Calu3 (cell line): ENCODE measurements at places on chromosomes 6 and 20. TPM values are rescaled to one million over a fixed set of nuclear protein-coding genes. Genes with fewer than 3 reads are reported as not detected.

Gene UQCC2
- total RNA-seq: 142 and 145 TPM in 2 replicates

- no peaks in the 10 kb centered on the region for H3K27me3 ChIP-seq
- no peak overlapping the region for H3K27ac ChIP-seq
- H3K4me1 ChIP-seq: peaks cover 11% of the 10 kb centered on the region
- H3K36me3 ChIP-seq: peaks cover 92% of the 10 kb centered on the region
These were observed 10.1 kb downstream of the LSM14B start for GRCh38 chr20:62132421-62132820.

DNA sequence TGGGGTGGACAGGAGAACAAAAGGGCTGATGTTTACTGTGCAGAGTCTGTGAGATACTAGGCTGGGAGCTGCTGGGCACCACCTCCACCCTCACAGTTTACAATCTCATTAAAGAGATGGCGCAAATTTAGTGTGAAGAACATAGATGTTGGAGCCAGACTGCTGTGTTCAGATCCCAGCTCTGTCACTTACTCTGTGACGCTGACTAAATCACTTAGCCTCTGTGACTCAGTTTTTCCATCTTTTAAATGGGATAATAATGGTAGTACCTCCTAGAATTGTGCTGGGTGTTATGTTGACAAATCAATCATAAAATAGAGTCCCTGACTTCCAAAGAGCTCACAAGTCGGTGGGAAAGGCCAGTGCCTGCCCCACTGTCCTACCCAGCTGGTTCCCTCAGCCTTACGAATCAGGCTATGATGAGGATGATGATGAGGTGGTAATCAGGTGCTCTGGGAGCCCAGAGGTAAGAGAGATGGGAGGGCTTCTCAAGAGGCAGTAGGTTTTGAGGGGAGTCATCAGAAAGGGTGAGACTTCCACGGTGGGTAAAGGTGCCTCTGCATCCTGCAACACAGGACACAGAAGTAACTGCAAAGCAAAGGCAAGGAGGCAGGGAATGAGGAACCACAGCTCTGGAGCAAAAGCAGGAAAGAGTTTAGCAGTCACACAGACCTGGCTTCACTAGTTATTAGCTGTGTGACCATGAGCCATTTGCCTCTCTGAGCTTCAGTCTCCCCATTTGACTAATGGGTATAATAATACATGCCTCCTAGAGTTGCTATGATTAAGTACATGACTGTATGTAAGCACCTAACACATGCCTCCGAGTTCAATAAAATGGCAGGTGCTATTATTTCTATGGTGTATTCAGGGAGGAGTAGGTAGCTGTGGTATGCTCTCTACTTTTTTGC is 8.9 kb downstream of the FYN start:
- no peaks in the 10 kb centered on the region for H3K27me3 ChIP-seq
- H3K27ac ChIP-seq: peak overlapping the region; percentile 34
- H3K4me3 ChIP-seq: no peak overlapping the region
- H3K4me1 ChIP-seq: peaks cover 11% of the 10 kb centered on the region
- DNase-seq: no peak

- no peaks in the 10 kb centered on the region for H3K4me1 ChIP-seq
- H3K36me3 ChIP-seq: no peaks in the 10 kb centered on the region
- no peak overlapping the region for H3K27ac ChIP-seq
- peaks cover 48% of the 10 kb centered on the region for H3K27me3 ChIP-seq
- H3K4me3 ChIP-seq: no peak overlapping the region
These were observed 152.6 kb downstream of the TSHZ2 start for GRCh38 chr20:53124803-53125202.

Gene GSS
- total RNA-seq: 110 and 116 TPM in 2 replicates

Gene MOG
- total RNA-seq: not detected in 2 replicates

Gene PRKN
- 2.4 and 3.8 TPM in 2 replicates for total RNA-seq

Gene SNTA1
- total RNA-seq: 5.1 and 7.6 TPM in 2 replicates
